SK-N-MC (cell line): ENCODE measurements at places on chromosomes 3 and 15.
A peak's percentile ranks its signal among the peaks of the same experiment; 100 is the strongest.

DNA sequence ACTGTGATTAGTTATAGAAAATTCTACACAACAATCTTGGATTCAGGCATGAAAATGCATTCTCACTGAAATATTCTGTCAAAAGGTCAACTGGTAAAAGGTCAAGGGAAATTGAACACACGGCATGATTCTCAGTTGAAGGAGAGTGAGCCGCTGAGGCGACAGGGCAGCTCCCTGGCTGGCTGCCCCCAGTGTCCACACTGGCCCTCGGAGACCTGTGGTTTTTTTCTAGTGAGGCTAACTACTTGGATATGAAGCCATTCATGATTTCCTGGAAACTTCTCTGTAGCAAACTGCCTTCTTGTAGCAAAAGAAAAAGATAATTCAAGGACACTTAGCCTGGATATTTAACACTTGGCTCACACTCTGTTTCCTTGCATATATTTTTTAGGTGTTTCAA, 37.2 kb downstream of the AADACL2 start:
- DNase-seq = no peak

GRCh38 chr15:80629355-80629754, 65.8 kb upstream of the ABHD17C start:
- DNase-seq = no peak

DNA sequence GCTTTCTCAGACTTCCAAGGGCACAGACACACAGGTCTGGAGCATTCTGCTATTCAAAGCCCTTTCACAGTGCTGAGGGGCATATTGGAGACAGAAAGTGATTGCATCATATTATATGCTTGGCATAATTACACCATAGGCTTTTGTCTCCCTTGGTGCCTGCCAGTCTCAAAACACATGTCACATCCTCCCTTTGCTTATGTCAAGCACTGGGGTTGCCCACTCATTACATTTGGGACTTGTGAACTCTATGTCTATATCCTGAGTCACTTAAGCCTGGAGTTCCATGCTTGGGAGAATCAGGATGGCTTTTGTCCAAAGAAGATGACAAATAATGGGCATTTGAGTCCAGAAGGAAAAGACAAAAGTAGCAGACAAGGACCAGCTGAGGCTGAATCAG, 12.3 kb upstream of the PDZRN3 start:
- DNase-seq = no peak

- no peak for DNase-seq
These were observed 29.2 kb downstream of the POLG start for GRCh38 chr15:89305395-89305794.

DNA sequence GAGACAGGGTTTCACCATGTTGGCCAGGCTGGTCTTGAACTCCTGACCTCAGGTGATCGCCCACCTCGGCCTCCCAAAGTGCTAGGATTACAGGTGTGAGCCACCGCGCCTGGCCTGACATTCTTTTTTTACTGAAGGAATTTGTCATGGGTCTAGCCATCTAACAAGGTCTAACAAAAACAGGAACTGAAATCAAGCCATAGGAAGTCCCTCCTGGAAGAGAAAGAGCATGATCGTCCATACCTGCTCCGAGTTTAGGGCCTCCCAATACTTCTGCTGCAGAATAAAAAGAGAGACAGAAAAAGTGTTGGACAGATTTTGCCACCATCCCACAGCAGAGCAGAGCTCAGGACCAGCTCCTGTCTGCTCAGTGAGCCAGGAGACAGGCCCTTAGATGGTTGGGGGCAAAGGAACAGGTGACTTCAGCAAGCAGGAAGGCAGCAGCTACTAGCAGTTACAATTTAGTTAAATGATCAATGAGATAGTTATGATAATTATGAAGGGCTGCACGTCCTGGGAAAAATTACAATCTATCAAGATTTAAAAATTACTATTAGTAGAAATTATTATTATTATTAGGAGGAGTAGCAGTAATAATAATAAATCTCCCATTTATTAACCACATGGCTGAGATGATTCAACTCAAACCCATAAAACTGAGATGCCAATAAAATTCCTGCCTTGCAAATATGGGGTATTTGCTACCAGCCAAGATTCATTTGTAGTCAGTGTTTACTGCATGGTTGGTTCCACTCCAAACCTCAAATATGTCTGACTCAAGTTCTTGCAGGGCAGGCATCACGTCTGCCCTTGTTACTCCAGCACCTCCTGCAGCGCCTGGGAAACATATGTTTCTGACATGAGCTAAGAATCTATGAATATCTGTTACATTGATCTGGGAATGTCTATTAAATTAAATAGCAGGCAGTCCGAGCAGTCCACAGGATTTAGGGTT, 40.1 kb downstream of the TMEM44 start:
- DNase-seq = peak; percentile 97

- peak; percentile 92 for DNase-seq
These were observed 65.6 kb downstream of the SYNPR start for GRCh38 chr3:63343674-63344073.

- no peak for DNase-seq
These were observed 71.7 kb upstream of the ABHD2 start for GRCh38 chr15:89016549-89017041.

DNA sequence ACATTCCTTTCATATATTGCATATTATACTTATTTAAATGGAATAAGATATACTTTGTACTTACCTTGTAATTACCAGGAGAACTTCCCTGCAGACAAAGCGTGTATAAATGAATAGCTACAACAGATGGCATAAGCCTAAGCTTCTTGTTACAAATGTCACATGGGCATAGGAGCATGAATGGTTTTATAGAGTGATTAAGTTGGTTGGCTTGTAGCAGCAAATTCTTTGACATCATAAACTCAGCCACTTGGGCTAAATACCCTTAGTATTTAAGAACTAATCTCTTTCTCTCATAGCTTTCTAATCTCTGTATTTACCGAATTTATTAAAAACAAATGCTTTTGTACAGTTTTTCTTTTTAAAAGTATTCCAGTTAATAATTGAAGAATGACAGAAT, at the start of gene UBAP1L:
Gene UBAP1L, minus strand, starts transcription at position 115 of the 400 bp plus-strand sequence. CDS start 8,985 bp downstream, outside the sequence.
- no peak for DNase-seq

DNA sequence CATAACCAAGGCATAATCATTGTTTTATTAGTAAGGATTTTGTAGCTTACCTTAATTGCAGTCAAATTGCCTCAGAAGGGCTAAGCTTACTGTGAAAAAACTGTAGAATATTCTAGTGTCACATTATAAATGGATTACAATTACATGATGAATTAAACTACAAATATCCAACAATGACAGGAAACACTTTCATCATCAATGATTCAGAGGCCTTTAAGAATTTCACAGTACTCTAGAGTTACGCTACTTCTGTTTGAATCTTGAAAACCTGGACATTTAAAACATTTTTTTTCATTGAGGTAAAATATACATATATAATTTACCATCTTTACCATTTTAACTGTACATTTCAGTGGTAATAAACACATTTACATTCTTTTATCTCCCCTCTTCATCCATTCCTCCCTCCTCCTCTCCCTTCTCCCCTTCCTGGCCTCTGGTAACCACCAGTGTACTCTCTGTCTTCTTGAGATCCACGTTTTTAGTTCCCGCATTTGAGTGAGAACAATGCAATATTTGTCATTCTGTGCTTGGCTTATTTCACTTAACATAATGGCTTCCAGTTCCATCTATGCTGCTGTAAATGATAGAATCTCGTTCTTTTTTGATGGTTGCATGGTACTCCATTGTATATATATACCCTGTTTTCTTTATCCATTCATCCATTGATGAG, 54.7 kb downstream of the GJD2 start:
- DNase-seq = no peak

- no peak for DNase-seq
These were observed 41.9 kb upstream of the MITF start for GRCh38 chr3:69697381-69697780.

- no peak for DNase-seq
These were observed 218.4 kb downstream of the ABHD5 start for GRCh38 chr3:43909149-43909548.

DNA sequence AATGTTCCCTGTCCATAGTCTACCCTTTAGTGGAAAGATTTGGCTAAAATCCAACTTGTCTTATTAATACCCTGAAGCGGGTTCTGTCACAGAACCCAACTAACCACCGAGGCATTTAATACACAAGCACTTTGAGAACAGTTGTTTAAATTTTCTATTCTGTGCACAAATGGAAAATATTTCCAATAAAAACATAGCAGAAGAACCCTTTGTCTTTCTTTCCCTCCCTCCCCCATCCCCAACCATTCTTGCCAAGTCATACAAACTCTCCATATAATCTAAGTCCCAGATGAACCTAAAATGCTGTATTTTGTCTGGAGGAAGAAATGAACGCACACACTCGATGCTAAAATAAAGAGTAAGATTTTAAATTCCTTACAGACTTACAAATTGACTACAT, 126.9 kb upstream of the STRIT1 start:
- no peak for DNase-seq

GRCh38 chr15:64251121-64251520, 88.3 kb upstream of the PPIB start:
- no peak for DNase-seq

- peak; percentile 45 for DNase-seq
These were observed 1.4 kb downstream of the FURIN start for GRCh38 chr15:90869601-90870353.

- no peak for DNase-seq
These were observed 51.2 kb downstream of the KCNAB1 start for GRCh38 chr3:156171281-156172267.

GRCh38 chr3:140441006-140441405, 236.9 kb upstream of the TRIM42 start:
- DNase-seq = no peak

- no peak for DNase-seq
These were observed 333.0 kb downstream of the SHQ1 start for GRCh38 chr3:72515281-72515680.

GRCh38 chr3:123779655-123780231, 104.4 kb downstream of the MYLK start:
- no peak for DNase-seq

- DNase-seq = no peak
These were observed 36.7 kb upstream of the AP4E1 start for GRCh38 chr15:50871832-50872231.

GRCh38 chr15:78437107-78437761, 782 bp upstream of the IREB2 start:
- no peak for DNase-seq

GRCh38 chr3:111238885-111239284, 167.3 kb downstream of the NECTIN3 start:
- no peak for DNase-seq

DNA sequence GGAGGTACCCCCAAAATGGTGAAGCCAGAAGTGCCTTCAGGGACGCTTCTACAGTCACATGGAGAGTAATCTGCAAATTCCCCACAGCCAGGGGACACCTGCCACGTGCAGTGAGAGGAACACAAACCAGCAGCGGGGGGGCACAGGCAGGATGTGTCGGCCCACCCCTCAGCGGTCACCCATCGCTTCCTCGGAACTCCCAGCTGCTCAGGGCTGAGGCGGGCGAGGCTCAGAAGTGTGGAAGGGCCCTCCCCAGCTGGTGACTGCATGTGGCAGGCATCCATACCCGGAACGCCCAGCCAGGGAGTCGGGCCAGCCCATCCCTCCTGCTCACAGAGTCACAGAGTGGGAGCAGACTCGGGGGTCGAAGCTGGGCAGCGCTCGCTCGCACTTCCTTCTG, 63.7 kb downstream of the SLC12A8 start:
- DNase-seq = no peak

DNA sequence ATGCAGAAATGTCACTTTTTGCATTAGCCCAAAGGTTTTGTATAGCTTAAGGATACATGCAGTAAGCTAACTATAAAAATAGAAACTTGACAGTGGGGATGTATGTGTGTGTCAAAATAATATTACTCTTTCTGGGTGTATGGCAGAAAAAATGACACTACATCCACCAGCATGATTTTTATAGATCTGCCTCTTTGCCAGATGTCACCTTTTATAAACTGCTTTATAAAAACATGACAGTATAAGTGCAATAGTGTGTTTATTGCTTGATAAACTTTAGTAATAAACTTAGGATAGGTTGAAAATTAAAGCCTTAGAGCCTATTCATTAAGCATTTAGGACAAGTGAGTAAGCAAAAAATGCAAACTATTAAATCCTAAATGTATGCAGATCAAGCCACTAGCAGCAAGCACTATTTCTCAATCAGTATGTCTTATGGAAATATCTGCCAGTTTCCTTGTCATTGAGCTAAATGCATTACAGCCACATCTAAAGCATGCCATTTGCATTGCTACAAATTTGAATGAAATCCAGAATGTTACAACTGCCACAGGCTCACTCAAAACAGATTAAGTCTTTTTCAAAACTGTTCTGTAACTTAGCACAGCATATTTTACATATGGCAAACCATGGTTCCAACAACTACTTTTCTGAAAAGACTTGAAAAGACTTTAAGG, 935.0 kb downstream of the FHIT start:
- DNase-seq = no peak

DNA sequence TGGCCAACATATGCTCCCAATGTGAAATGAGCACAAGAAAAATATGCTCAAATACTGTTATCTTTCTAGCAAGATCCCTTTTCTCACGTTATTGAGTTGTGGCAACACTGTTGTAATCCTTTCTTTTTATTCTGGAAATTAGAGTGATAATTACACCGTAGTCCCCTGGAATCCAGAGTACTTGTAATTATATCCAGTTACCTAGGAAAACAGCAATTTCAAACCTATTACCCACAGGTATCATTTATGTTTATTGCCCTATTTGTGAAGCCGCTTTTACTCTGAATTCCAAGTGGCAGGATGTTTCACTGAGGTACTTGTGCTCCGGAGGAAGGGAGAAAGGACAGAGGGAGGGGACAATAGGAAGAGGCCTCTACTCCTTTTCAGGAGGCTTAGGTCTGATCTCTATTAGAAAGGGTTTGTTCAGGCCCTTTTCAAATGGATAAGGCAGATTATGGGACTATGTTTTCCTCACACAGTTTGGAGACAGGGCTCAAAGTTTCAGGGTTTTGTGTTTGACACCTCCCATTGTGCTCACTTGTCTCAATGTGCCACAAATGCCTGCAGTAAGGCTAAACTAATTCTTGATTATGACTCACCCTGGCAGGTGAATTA, 646.6 kb downstream of the TUSC7 start:
- no peak for DNase-seq

DNA sequence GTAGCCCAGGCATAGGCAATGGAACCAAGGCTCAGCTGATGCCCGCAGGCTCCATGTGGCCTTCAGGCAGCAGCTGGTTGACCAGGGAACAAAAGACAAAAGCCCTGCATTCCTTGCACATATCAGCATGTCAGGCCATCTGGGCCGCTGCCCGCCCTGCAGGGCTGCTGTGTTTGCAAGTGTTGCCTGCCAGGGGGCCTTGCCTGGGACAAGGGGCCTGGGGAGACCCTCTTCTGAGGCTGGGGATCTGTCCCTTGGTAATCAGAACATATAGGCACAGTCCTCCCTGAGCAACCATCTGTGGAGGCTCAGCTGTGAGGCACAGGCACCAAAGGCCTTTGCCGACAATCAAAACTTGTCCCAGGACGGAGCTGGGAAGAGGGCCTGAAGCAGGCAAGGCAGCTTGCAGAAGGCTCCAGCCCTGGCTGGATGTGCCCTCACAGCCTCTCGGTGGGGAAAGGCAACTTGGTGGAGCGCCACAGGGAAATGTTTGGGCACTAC, 138.2 kb downstream of the TPRA1 start:
- DNase-seq = no peak

GRCh38 chr3:184289426-184289938, 9.6 kb upstream of the PSMD2 start:
- DNase-seq = no peak
